ENCODE measurements at places on chromosomes 4 and X.
A peak's percentile ranks its signal among the peaks of the same experiment; 100 is the strongest.

DNA sequence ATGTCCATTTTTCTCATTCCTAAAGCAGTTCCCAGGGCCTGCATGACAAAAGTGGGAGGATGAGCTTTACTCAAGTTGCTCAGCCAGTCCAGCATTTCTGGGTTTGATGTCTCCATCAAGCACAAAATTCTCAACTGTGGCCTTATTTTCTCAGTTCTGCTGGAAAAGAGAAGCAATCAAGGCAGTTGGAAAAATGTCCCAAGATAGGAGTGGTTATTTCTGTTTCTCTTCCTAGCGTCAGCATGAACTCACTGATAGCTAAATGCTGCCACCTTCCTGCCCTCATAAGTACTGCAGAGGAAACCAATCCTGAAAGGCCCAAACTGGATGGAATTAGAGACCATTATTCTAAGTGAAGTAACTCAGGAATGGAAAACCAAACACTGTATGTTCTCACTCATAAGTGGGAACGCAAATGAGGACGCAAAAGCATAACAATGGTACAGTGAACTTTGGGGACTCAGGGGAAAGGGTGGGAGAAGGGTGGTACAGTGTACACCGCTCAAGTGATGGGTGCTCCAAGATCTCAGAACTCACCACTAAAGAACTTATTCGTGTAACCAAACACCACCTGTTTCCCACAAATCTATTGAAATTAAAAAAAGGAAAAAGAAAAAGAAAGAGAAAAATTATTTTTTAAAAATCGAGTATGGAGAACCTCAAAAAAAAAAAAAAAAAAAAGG lies 29.6 kb downstream of the ADH7 start:
- DNase-seq = peak; percentile 57

GRCh38 chr4:20254511-20255250 lies 3.0 kb downstream of the SLIT2 start:
- peak; percentile 85 for DNase-seq

GRCh38 chrX:3159995-3160720 lies 118.9 kb downstream of the ARSF start:
- no peak for DNase-seq

DNA sequence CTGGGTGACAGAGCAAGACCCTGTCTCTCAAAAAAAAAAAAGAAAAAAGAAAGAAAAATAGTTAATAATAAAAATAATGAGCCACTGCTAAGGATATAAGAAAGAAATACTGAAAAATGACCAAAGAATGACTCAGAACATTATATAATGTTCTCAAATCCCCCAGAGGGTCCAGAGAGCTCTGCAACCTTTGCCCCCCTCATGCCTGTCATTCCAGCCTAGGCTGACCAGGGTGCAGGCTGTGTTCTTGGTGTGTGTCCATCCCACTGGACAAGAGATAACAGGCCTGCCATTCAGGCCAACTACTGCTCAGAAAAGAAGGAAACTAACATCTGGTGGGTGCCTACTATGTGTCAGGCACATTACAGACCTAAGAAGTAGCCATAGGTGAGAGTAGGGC lies 72.7 kb upstream of the EDNRA start:
- DNase-seq = no peak

Measured in posterior cingulate gyrus (tissue), 11 donors.